Muscle of leg (tissue), 16 donors: ENCODE measurements at places on chromosomes 7 and 10. TPM values are rescaled to one million over a fixed set of nuclear protein-coding genes. Genes with fewer than 3 reads are reported as not detected.

DNA sequence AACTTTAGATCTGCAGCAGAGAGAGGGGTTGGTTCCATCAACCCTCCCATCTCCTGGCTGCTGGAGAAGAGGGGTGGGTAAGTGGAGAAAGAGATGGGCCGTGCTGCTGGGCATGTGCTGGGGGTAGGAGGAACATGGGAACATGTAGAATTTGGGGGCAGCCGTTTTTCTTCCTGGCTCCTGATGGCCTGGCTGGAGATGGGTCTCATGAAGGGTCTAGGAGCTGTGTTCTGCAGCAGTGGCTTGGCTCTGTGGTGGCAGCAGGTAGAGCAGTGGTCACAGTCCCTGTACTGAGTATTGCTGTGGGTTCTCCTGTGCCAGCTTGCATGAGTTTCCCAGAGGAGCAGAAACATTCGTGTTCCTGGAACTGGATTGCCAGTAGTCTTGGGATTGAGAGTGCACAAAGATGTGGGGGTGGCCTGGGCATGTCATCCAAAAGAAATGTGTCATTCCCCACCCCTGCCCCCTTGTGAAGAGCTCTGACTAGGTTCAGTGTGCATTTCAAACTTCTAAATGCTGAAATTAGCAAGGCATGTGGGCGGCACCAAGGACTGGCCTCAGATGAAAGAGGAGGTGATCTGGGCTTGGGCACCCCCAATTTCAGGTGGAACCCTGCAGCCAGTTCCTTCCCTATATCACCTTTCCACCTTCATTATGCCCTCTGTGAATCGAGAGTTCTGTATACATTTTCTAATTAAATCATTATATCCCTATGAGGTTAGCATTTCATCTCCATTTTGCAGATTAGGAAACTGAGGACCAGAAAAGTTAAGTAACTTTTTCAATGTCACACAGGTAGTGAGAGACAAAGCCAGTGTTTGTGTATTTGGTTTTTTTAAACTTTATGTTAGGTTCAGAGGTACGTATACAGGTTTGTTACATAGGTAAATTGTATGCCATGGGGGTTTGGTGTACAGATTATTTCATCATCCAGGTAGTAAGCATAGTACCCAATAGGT is 2.1 kb downstream of the CHST3 start:
- H3K27ac ChIP-seq: peak overlapping the region; percentile 86
- DNase-seq: no peak
- peak overlapping the region; percentile 86 for H3K4me3 ChIP-seq

- no peak for DNase-seq
- no peaks in the 10 kb centered on the region for H3K27me3 ChIP-seq
- no peaks in the 10 kb centered on the region for H3K36me3 ChIP-seq
- H3K4me1 ChIP-seq: peaks cover 14% of the 10 kb centered on the region
- H3K4me3 ChIP-seq: no peak overlapping the region
Observed at GRCh38 chr7:68183176-68183575, 1186.5 kb downstream of the TYW1 start.

GRCh38 chr7:2894118-2894940 is 50.2 kb upstream of the GNA12 start:
- H3K36me3 ChIP-seq: no peaks in the 10 kb centered on the region
- peak; percentile 30 for DNase-seq
- no peak overlapping the region for H3K4me3 ChIP-seq
- no peak overlapping the region for H3K27ac ChIP-seq

- no peak overlapping the region for H3K4me3 ChIP-seq
- H3K4me1 ChIP-seq: peaks cover 22% of the 10 kb centered on the region
- H3K27ac ChIP-seq: no peak overlapping the region
- no peaks in the 10 kb centered on the region for H3K36me3 ChIP-seq
- H3K27me3 ChIP-seq: peaks cover 100% of the 10 kb centered on the region
Observed at GRCh38 chr7:101173752-101174244, 6.3 kb downstream of the NAT16 start.

The CD36 gene
- 300 TPM for total RNA-seq
